SK-N-SH treated with all-trans-retinoic acid at 6 μM for 48 hours (cell line): ENCODE measurements at places on chromosomes 2 and 18.

DNA sequence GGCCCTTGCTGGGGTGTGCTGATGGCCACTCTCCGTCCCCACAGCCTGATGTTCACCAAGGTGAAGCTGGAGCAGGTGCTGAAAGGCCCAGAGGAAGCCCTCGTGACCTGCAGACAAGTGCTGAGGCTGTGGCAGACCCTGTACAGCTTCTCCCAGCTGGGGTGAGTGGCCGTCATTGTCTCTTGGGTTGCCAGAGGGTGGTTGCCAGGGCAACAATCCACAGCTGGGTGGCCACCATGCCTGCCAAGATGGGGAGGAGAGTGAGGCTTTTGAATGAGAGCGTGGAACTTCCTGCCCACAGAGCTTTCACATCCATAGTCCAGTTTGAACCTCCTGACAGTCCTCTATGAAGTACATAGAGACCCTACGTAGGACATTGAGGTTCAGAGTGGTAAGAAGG, 108.8 kb downstream of the STPG4 start:
- ATAC-seq: no peak

GRCh38 chr2:40332191-40332826, 119.6 kb downstream of the SLC8A1 start:
- ATAC-seq: peak; percentile 96

DNA sequence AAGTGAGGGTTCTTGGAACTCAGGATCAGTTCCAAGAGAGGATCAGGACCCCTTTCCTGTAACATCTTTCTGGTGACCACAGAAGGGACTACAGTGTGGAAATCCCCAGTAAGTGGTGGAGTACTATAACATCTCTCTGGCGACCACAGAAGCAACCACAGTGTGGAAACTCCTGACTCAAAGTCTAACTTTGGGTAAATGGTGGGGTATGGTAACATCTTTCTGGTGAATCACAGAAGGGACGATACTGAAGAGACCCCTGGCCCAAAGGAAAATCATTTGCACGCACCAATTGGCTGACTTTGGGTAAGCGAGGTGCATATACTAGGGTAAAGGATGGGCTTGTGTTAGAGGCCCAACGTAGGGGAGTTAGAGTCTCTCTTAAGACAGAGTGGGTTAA, 56.3 kb upstream of the GULP1 start:
- ATAC-seq: no peak

DNA sequence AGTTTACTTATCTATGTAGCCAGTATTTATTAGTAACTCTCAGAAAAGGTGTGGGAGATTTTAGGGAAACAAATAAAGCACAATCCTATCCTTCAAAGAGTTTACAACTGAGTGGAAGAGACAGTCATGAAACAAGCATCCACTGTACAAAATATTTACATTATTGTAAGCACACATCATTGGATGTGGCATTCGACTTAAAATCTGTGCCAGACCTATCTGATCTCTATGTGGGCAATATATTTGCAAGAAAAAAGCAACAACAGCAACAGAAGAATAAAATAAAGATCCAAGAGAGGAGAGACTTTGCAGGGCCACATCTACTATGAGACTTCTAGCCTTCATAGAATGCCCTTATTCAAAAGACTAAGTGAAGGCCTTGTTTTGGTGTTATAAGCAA, 882.1 kb upstream of the PIK3C3 start:
- ATAC-seq: no peak

DNA sequence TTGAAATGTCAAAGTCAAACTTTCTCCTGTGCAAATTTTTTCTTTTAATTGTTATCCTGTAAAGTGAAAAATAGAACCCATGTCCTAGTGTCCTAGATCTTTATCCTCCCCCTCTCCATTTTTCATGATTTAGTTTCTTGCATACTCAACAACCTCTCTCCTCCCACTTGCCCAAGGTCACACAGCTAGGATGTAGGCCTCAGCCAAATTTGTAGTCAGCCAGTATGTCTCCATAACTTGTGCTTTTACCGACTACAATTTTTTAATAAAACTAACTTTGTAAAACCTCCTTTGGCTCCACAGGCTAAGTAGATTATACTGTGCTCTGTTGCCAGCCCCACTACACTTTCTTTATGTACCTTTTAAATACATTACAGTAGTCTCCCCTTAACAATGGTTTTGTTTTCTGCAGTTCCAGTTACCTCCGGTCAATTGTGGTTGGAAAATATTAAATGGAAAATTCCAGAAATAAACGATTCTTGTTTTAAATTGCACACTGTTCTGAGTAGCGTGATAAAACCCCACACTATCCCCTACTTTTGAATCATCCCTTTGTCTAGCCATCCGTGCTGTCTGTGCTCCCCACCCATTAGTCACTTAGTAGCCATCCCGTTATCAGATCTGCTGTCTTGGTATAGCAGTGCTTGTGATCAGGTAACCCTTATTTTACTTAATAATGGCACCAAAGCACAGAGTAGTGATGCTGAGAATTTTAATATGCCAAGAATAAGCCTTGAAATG, 22.8 kb downstream of the GULP1 start:
- peak; percentile 94 for ATAC-seq

- ATAC-seq: peak; percentile 42; the same call in 1 of the 3 replicates
Observed at GRCh38 chr2:74982577-74982976, 24.1 kb downstream of the POLE4 start.

DNA sequence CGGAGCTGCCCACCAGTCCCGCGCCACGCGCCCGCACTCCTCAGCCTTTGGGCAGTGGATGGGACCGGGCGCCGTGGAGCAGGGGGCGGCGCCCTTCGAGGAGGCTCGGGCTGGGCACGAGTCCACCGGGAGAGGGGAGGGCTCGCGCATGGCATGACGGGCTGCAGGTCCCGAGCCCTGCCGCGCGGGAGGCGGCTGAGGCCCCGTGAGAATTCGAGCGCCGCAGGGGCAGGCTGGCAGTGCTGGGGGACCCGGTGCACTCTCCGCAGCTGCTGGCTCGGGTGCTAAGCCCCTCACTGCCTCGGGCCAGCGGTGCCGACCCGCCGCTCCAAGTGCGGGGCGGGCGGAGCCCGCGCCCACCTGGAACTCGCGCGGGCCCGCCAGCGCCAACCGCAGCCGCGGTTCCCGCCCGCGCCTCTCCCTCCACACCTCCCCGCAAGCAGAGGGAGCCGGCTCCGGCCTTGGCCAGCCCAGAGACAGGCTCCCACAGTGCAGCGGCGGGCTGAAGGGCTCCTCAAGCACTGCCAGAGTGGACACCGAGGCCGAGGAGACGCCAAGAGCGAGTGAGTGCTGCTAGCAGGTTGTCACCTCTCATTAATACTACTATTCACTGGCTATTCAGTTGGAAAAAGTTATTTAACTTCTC, 3.6 kb upstream of the TTC21B start:
- ATAC-seq: no peak

GRCh38 chr18:23982155-23983079, 32.1 kb upstream of the TTC39C start:
- ATAC-seq: peak; percentile 89

DNA sequence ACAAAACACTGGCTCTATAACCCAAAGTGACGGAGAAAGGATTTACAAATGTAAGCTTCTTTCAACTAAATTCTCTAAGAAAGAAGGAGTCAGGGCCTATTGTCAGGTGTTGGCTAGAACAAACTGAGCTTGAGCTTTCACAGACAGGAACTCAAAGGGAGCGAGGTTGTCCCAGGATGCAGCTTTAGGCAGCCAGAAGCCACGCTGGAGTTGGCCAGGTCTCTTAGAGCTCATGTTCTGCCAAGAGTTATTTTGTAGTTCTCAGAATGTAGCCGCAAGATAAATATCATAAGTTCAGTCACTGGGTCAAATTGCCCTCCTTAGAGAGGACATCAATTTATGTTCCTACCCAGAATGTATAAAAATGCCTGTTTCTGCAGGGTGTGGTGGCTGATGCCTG, 54.1 kb upstream of the GREB1L start:
- no peak for ATAC-seq
